Endothelial cell of umbilical vein (primary cell): ENCODE measurements at places on chromosomes 1 and 21.

DNA sequence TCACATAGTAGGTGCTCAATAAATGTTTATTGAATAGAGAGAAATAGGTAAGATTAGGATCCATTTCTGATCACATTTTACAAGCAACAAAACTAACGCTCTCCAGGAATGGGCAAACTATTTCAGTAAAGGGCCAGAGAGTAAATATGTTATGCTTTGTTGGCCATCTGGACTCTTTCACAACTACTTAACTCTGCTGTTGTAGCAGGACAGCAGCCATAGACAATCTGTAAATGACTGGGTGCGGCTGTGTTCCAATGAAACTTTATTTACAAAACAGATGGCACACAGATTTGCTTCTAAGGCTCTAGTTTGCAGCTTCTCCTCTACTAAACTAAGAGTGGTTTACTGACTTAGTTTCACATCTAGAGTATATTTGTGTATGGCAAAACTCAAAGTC lies 83.0 kb upstream of the BACH1 start:
- DNase-seq = no peak

GRCh38 chr1:82091729-82092128 lies 291.0 kb downstream of the ADGRL2 start:
- DNase-seq = no peak

GRCh38 chr1:34640654-34641401 lies 114.0 kb upstream of the GJB5 start:
- no peak for DNase-seq

GRCh38 chr1:114340892-114341291 lies 170.1 kb downstream of the TRIM33 start:
- DNase-seq = no peak

- no peak for DNase-seq
Observed at GRCh38 chr1:6177681-6178380, 2.3 kb downstream of the CHD5 start.

GRCh38 chr1:243261390-243261789 lies 5.5 kb downstream of the SDCCAG8 start:
- DNase-seq = peak; percentile 25

GRCh38 chr1:218459450-218459849 lies 114.3 kb downstream of the TGFB2 start:
- peak; percentile 86 for DNase-seq

DNA sequence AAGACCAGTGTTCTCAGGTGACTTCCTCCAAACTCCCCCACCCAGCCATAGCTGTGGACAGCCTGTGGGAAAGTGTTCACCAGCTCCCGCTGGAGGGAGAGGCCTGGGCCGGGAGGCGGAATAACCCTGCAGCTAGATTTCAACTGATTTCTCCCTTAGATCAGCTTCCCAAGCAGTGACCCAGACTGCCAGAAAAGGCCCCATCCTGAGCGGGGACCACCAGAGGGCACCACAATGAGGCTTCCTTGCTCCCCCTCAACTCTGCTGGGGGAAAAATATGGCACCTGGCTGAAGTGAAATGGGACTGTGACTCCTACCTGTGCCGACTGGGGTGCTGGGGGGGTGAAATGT lies 50.8 kb downstream of the RHBG start:
- DNase-seq = no peak

DNA sequence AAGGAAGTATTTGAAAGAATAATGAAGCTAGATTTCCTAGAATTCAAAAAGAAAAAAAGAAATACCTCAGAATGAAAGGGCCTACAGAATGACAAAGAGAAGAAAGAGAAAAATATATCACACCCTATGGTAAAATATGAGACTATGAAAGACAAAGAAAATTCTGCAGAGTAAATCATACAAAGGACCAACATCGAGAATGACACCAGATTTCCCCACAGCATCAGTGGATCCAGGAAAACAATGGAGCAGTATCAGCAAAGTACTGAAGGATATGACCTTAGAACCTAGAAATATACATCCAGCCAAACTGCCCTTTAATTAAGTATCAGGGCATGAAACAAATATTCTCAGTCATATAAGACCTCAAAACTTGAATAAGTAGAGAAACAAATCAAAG lies 21.2 kb upstream of the IFNAR2 start:
- no peak for DNase-seq

DNA sequence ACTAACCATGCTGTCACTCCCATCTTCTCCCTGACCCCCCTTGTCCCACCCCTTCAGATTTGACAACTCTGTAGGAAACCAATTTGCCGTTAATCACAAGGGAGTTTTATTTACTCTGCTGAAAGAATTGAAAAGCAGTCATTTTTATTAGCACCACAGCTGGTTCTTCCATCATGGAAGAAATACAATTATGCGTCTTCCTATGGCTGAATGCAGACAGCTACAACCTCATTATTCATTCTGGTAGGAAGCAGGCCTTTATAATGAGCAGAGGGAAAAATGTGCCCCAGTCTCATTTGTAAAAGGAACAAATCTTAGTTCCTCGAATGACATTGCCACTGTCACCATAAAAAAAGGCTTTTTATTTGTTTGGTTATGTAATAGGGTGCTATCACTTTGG lies 35.2 kb downstream of the JUN start:
- no peak for DNase-seq

- DNase-seq = no peak
Observed at GRCh38 chr1:32404946-32405345, 10.7 kb upstream of the BSDC1 start.

GRCh38 chr21:36690628-36691554 lies 8.0 kb upstream of the SIM2 start:
- DNase-seq = no peak

- no peak for DNase-seq
Observed at GRCh38 chr1:15167386-15167785, 13.8 kb downstream of the TMEM51 start.

DNA sequence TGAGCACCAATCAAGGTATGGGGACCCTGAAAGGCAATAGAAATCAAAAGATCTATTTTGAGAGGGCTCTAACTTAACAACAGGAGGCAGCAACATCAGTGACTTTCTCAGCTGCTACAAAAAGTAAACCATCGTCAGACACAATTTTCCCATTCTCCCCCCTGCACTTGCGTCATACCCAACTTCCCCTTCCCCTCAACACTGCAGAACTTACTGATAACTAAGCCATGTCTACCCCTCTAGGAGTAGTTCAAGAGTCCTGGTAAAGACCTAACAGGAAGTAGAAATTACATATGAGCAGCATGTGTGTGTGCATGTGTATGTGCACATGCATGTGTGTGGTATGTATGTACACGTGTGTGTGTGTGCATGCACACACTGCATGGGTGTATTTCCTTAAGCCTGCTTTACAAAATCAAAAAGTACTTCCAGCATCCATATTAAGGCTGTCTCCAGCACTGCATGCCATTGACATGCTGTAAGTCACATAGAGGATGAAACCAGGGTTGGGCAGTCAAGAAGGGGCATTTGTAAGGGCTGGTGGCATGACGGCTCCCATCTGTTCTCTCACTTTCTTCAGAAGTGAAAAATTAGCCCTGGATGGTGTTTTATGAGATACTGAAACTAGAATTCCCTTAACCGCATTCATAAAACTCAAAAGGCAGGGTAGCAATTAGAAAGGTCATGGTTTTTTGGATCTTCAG lies 460.1 kb upstream of the RUNX1 start:
- no peak for DNase-seq

DNA sequence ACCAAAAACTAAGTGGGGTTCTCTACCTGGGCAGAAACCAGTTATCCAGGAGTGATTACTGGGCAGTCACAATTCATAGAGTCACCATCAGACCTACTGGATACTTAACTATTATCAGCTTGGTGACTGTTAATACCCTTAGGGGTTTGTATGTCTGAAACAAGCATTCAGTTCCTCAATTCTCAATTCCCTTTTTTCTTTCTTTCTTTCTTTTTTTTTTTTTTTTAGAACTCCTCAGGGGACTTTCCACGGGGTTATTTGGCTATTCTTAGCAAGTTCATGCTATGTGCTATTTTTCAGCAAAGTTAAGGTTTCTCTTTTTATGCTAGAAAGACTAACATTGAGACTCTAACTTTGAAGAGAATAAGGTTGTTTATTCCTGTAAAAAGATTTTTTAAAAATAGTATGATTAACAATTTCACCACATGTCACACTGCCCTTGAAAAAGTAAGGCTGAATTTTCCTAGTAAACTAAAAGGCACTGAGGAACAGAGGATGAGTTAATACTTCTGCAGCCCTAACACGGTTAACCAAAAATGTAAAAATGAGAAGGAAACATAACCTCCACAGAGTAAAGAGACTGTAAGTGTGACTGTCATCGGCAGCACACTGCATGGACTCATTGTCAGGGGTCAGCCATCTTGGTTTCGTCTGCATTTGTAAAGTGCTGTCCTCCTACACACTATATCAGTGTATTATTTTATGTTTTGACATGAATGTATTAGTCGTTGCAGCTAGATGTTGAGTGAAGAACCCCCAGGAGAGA lies 310.2 kb downstream of the NTNG1 start:
- DNase-seq = no peak

- DNase-seq = no peak
Observed at GRCh38 chr1:202810193-202810614, 550 bp upstream of the PCAT6 start.

- DNase-seq = no peak
Observed at GRCh38 chr1:8174807-8175206, 143.1 kb upstream of the SLC45A1 start.

DNA sequence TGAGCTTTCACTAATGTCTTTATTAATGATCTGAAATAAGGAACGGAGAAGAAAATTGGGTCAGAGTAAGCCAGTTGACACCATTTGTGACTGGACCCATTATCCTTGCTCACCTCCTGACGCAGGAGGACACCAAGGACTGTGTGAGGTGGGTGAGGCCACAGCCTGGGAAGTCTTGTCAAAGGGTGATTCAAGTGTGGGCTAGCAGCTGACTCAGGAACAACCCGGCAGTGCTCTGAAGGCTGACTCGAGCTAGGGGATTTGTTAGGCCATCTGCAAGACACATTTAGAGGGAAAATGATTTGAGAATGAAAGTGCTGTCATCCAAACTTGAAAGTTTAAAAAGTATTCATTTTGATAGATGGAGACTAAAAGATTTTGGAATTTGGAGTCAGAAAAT lies 21.2 kb downstream of the PRRX1 start:
- DNase-seq = no peak

GRCh38 chr1:209875515-209875914 lies 47.7 kb downstream of the UTP25 start:
- peak; percentile 51 for DNase-seq

GRCh38 chr21:19228226-19228625 lies 824.6 kb upstream of the TMPRSS15 start:
- no peak for DNase-seq

DNA sequence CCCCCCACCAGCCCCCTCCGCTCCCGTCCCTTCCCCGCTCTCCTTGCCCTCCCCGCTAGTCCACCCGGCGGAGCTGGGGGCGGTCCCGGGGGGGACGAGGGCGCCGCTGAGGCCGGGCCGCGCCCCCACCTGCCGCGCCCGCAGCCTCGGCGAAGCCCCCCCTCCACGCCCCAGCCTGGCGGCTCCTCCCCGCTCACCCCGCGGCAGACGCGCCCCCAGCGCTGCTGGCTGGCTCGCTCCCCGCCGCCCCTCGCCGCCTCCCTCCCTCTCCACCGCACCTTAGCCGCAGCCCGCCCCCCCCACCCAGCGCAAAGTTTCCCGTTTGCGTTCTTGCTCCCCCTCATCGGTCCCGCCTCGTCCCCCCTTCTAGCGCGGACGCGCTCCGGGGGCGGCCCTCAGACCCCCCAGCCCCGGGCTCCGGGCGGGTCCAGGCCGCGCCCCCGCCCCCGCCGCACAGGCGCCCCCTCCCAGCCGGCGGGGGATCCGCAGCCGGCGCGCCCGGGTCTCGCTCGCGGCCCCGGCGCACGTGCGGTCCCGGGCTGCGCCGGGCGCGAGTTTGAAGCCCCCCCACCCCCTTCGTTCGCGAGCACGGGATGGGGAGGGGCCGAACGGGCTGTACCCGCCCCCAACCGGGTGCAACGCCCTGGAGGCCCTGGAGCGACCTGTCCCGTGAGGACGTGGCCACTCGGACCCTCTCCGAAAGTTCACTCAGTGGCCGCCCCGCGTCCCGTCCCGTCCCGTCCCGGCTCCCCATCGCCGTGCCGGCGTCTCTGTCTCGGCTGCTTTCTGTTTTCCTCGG lies 623 bp downstream of the PTPRF start:
- DNase-seq = peak; percentile 44

DNA sequence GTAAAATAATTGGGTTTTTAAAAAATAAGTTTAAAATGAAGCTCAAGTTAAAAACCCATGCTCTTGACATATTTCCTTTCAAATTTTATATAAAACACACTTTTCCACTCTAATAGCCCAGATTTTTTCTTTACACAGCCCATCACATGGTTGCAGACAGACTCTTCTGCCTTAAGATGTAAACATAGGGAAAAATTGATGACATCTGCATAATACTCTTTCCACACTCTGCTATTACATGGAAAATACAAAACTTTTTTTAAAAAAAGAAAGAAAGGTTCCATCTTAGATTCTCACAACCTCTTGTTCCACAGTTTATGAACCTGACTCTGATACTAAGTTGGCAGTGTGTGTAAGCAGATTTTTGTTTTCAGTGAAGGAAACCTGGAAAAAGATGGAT lies 120.8 kb upstream of the ZNF648 start:
- DNase-seq = no peak

GRCh38 chr1:200226268-200226968 lies 183.4 kb downstream of the ZNF281 start:
- DNase-seq = peak; percentile 19

DNA sequence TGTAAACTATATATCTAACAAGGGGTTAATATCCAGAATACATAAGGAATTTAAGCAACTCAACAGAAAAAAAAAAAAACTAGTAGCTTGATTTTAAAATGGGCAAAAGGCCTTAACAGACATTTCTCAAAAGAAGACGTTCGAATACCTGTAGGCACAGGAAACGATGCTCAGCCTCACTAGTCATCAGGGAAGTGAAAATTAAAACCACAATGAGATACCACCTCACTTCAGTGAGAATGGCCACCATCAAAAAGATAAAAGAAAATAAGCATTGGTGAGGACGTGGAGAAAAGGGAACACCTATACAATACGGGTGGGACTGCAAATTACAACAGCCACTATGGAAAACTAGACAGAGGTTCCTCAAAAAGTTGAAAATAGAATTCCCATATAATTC lies 37.3 kb downstream of the NPHP4 start:
- DNase-seq = no peak

GRCh38 chr21:39611551-39612190 lies 1.1 kb upstream of the B3GALT5 start:
- DNase-seq = no peak
